PC-9 (cell line): ENCODE measurements at places on chromosomes 7 and 10.

DNA sequence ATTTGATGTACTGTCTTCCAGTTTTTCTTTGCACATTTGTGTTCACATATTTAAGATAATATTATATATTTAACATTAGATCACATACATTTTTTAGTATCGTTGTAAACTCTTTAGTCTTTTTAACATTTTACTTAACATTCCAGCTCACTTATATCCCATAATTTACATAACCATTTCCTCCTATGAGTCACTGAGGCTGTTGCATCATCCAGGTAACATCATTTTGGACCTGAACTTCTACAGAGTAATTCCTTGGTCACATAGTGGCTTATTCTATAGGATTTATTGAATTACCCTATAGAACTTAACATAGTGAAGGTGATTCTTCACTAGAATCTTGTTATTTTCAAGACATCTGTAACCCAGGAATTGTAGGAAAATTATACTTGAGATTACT, 194.4 kb downstream of the POU6F2 start:
- DNase-seq = no peak
- H3K36me3 ChIP-seq = no peaks in the 10 kb centered on the region
- H3K4me1 ChIP-seq = no peaks in the 10 kb centered on the region
- H3K4me3 ChIP-seq = no peak overlapping the region
- peaks cover 18% of the 10 kb centered on the region; the same call in 1 of the 2 replicates for H3K27me3 ChIP-seq

DNA sequence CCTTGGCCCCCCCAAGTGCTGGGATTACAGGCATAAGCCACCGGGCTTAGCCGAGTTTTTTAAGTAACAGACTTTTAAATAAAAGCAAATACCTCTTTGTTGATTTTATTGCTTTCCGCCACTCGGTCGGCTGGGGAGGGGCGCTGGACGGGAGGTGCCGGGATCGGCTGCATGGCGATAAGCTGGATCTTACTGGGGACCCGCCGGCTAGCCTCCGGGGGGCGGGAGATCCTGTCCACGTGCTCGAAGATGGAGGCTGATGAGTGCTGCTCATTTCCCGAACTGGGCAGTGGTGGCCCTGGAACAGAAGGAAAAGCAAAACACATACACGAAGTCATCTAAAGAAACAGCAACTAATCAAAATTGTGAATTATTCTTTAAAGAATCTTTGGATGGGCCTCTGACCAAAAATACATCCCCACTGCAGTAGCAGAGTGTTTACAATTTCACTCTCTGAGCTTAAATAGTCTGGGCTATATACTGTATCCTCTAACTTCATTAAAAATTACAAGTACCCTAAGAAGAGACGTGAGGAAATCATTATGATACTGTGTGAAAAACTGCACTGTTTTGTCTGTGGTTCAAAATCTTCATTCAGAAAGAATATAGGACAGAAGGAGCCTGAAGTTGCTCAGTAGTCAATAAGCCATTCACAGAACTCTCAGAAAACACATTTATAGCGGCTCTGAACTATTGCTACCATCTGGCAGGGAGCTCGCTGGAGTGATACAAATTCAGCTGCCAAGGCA, 73.2 kb upstream of the ATP6V0A4 start:
- H3K27me3 ChIP-seq = no peaks in the 10 kb centered on the region
- H3K4me3 ChIP-seq = no peak overlapping the region
- H3K36me3 ChIP-seq = no peaks in the 10 kb centered on the region; the same call in 1 of the 2 replicates
- no peak overlapping the region for H3K27ac ChIP-seq
- DNase-seq = no peak
- peaks cover 35% of the 10 kb centered on the region for H3K4me1 ChIP-seq

DNA sequence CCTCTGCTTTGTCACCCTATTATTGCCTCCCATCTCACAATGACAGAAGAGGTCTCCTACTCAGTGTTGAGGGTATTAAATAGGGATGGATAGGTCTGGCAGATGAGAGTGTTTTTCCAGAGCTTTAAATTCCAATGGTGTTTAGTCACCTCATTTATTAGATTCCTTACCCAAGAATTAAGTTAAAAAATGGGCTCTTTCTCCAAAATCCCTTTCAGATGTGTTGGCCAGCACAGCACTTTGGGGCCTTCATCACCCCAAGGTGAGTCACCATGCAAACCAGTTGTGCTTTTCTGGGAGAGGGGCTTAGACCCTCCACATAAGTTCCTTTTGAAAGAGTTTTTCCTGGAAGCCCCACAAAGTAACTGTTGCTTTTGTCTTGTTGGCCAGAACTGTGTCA, 78.4 kb downstream of the CYP26A1 start:
- H3K4me3 ChIP-seq = no peak overlapping the region
- H3K36me3 ChIP-seq = no peaks in the 10 kb centered on the region
- H3K4me1 ChIP-seq = peaks cover 43% of the 10 kb centered on the region
- no peak for DNase-seq
- peak overlapping the region; percentile 30; the same call in 1 of the 2 replicates for H3K27ac ChIP-seq

GRCh38 chr10:112746329-112746728, 203.7 kb upstream of the TCF7L2 start:
- DNase-seq = no peak
- no peaks in the 10 kb centered on the region for H3K36me3 ChIP-seq
- H3K4me1 ChIP-seq = peaks cover 32% of the 10 kb centered on the region
- no peaks in the 10 kb centered on the region for H3K27me3 ChIP-seq
- no peak overlapping the region for H3K4me3 ChIP-seq

GRCh38 chr10:105239311-105240219, 598.5 kb downstream of the SORCS3 start:
- H3K27ac ChIP-seq = no peak overlapping the region
- H3K27me3 ChIP-seq = no peaks in the 10 kb centered on the region

- no peak overlapping the region for H3K4me3 ChIP-seq
- H3K27me3 ChIP-seq = no peaks in the 10 kb centered on the region
- no peaks in the 10 kb centered on the region for H3K36me3 ChIP-seq
- H3K27ac ChIP-seq = no peak overlapping the region
Measured at GRCh38 chr7:130695840-130696239, 9.5 kb upstream of the TSGA13 start.

GRCh38 chr10:7797582-7797981, 9.6 kb downstream of the ATP5F1C start:
- DNase-seq = no peak
- no peak overlapping the region for H3K27ac ChIP-seq
- no peak overlapping the region for H3K4me3 ChIP-seq
- no peaks in the 10 kb centered on the region for H3K4me1 ChIP-seq
- peaks cover 25% of the 10 kb centered on the region for H3K36me3 ChIP-seq

GRCh38 chr7:79489371-79489770, 35.9 kb upstream of the MAGI2 start:
- no peaks in the 10 kb centered on the region for H3K36me3 ChIP-seq
- DNase-seq = no peak
- H3K4me3 ChIP-seq = no peak overlapping the region
- H3K27me3 ChIP-seq = no peaks in the 10 kb centered on the region
- H3K27ac ChIP-seq = no peak overlapping the region
- H3K4me1 ChIP-seq = no peaks in the 10 kb centered on the region

DNA sequence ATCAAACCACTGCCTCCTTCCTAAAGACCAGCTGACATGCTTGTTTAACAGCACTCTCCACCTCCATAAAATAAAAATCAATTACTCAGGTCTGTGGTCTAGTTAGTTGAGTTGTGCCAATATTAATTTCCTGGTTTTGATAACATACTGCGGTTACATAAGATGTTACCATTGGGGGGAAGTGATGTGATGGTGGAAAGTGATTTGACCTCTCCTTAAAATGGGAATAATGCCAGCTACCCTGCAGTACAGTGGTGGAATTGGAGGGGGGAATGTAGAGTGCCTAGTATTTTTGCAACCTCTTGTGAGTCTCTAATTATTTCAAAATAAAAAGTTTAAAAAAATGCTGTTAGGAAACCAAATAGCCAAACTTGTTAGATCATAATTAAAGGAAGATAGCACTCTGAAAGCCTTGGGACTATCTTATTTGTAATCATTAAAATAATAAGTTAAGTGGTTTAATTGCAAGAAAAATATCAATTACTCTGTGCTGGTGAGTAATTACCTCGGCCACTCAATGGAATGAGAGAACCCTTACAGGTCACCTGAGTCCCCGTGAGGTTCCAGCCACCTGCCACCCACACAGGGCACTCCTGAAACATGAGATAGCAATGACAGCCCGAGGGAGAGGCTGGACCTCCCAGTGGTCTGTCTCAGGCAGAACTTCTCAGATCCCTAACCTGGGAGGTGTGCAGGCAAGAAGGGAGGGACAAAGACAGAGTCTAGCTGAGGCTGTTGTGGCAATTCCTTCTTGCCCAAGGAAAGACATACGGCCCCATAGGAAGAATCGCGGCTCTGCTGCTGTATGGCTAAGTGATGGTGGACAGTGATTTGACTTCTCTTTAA, 94.1 kb downstream of the SH3PXD2A start:
- H3K27me3 ChIP-seq = no peaks in the 10 kb centered on the region
- DNase-seq = peak; percentile 82
- peaks cover 100% of the 10 kb centered on the region for H3K4me1 ChIP-seq
- no peaks in the 10 kb centered on the region for H3K36me3 ChIP-seq
